Retinal pigment epithelial cell (primary cell): ENCODE measurements at places on chromosomes 7 and 10.

- no peak for DNase-seq
Observed at GRCh38 chr7:82839063-82839462, 323.6 kb downstream of the PCLO start.

GRCh38 chr7:117472335-117472734 is 7.5 kb upstream of the CFTR start:
- DNase-seq: no peak

GRCh38 chr10:13490503-13490902 is 38.3 kb downstream of the BEND7 start:
- no peak for DNase-seq

GRCh38 chr10:60446851-60447250 is 57.2 kb upstream of the ANK3 start:
- DNase-seq: no peak

GRCh38 chr7:32108651-32109050 is 38.4 kb upstream of the PDE1C start:
- no peak for DNase-seq

- DNase-seq: peak; percentile 19
Observed at GRCh38 chr10:109374215-109374614, 549.1 kb downstream of the XPNPEP1 start.

- DNase-seq: peak; percentile 70
Observed at GRCh38 chr10:68406111-68406814, 814 bp downstream of the RUFY2 start.

- DNase-seq: no peak
Observed at GRCh38 chr10:17847585-17848296, 38.6 kb downstream of the MRC1 start.

DNA sequence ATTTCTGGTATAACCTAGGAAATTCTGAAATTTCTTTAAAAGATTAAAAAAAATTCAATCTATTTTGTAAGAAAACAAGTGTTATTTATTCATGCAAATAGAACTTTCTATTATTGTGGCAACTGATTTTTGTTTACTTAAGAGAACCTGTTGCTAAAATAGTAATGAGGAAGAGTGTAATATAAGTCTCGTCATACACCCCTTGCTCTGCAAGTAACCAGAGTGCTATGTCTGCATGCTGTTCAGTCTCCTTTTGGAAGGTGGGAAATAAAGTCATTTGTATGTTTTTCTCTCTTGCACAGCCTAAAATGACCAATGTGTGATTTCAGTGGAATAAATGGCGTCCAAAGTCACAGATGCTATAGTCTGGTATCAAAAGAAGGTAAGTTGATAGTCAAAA is 41.3 kb downstream of the PHTF2 start:
- DNase-seq: no peak

DNA sequence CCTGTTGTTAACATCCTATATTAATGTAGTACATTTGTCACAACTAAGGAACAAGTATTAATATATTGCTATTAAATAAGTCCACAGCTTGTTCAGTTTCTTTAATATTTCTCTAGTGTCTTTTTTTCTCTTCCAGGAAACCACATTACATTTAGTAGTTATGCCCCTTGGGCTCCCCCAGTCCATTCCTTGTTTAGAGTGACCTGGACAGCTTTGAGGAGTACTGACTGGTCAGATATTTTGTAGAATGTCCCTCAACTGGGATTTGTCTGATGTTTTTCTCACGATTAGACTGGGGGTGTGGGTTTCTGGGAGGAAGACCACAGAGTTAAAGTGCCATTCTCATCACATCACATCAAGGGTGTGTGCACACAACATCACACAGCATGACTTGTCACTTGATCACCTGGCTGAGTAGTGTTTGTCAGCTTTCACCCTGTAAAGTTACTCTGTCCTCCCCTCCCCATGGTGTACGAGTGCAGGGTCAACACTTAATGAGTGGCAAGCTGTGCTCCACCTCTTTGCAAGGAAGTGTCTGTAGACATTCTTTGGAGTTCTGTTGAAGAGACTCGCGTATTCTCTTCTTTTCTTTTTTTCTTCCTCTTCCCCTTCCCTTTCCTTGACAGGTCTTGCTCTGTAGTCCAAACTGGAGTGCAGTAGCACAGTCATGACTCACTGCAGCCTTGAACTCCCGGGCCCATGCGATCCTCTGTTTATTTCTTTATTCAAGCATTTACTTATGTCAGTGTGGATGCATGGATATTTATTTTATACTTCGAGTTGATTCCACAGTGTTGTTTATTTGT is 10.2 kb downstream of the LMTK2 start:
- DNase-seq: no peak

GRCh38 chr7:105581066-105581811 is at the start of gene EFCAB10:
EFCAB10 (minus strand) TSS chr7:105581493; CDS start chr7:105581463, 30 bp downstream.
- DNase-seq: no peak

DNA sequence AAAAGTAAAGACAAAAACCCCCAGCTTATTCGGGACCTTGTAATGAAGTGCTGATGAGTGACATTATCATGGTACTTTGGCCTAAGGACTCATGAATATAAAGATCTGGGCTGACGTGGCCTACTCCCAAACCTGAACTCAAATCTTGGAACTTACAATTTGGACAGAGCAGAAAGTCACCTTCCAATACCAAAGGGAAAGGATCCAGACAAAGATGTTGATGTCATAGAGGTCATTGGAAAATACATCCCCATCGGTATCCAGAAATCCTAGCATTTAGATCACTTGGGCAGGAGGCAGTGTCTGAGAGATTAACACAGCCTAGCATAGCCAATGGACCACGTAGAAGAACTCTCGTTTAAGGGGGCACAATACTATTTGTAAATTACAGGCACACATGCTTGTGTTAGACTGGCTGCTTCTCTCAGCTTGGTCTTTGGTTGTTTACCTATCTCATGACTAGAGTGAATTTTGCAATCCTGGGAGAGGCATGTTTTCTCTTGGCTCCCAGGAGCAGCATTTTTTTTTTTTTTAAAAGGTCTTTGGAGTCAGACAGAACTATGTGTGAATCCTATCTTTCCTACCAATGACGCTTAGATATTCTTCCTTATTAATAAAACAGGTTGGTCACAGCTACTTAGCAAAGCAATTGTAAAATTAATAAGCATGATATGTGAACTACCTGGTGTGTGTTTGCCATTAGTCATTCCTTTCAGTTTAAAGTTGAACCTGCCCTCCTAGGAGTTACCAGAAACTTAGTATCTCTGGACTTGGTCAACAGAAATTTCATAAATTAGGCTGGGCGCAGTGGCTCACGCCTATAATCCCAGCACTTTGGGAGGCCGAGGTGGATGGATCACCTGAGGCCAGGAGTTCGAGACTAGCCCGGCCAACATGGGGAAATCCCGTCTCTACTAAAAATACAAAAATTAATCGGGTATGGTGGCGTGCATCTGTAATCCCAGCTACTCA is 27.8 kb upstream of the MRPS33 start:
- DNase-seq: no peak

DNA sequence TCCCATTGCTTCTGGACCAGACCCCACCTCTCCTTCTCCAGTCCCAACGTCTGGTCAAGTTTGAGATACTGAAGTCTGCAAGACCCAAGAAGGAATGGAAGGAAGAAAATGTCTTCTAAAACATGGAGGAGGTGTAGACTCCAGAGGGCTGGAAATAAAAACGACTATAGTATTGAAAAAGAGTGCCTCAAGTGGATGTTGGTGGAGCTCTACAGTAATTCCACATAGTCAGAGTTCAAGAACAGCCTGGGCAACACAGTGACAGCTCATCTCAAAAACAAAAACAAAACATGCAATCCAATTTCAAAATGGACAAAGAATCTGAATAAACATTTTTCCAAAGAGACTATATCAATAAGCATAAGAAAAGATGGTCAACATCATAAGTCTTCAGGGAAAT is 2.3 kb upstream of the PCGF6 start:
- no peak for DNase-seq

DNA sequence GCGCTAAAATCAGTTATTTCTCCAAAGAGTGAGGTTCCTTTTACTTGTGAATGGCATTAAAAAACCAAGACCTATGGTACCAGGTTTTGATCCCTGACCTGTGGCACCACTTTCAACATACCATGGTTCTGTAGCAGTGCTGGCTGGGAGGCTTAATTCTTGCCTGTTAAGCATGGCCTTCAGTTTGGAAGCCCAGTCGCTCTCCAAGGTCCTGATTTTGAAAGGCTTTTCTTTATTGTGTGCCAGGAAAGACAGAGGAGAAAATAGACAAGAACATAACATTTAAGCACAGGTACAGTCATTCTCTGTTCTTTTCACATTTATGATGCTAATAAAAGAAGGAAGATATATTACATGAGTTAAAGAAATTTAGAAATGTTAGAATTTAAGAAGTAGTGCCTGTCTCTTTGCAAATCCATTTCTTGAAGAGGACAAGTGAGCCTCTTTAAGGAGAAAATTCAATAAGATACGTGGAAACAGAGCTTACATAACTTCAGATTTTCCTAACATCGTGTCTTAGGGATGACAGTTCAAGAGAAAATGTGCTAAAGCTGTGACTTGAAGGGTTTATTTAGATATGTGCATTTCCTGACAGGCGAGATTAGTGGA is 357.6 kb downstream of the DPP6 start:
- DNase-seq: no peak

GRCh38 chr10:132359305-132360040 is 27.5 kb downstream of the LRRC27 start:
- DNase-seq: no peak

DNA sequence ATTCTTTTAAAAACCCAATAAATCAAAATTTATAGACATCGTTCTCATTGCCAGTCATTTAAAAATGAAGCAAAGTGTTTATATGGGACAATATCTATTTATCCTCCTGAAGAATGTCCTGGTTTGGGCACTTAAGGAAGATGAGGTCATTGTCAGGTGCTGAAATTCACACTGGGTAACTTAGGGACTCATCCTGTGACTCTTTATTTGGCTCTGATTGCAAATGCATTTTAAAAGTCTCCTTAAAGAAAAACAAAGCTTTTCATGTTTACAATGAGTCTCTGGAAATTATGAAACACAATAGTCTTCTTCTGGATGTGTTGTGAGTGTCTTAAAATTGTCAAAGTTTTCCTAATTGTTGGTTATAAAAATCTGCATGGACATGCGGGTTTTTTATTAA is 69.5 kb upstream of the GPR158 start:
- DNase-seq: no peak

GRCh38 chr7:50761713-50762112 is 21.0 kb downstream of the GRB10 start:
- DNase-seq: no peak

- no peak for DNase-seq
Observed at GRCh38 chr10:114810926-114811325, 10.7 kb upstream of the FHIP2A start.

DNA sequence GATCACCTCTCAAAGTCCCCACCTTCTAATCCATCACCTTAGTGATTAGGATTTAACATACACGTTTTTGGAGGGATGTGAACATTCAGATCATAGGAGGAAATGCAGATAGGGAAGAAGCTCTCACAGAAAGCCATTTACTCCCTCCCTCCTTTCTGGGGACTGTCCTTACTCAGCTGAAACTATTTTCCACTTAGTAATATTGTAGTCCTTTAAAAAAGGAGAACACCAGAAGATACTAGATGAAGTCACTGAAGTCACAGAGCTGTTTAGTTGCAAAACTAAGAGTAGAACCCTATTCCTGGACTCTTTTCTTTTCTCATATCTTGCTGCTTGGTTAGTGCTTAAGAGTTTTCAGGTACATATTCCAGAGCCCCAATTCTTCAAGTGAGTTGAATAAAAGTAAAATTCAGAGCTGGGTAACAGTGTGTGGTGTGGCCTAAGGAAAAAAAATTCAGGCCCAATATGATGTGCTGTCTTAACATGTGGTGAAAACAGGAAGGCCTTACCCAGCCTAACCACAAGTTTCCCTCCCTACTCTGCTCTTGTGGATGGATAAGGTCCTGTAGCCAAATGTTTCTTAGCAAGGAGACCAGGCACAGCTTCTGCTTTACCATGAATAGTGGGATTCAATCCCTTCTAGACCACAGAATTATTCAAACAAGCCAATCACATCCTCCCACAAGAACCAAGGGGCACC is 135.7 kb downstream of the INHBA start:
- no peak for DNase-seq

DNA sequence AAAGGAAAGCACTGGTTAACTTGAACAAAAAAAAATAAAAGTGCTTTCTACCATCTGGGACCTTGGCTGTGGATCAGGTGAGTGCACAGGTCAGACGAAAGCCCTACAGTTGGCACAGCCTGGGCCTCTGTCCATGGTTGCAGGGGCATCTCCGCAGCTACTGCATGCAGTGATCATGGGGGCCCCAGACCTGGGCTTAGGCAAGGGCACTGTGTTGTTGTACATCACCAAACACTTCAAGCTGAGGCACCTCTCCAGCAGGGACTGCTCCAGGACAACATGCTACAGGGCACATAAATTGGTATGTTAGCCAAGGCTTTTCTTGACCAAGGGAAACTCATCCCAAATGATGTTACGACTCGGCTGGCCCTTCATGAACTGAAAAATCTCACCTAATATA is 23.5 kb downstream of the KLHL7 start:
- no peak for DNase-seq

DNA sequence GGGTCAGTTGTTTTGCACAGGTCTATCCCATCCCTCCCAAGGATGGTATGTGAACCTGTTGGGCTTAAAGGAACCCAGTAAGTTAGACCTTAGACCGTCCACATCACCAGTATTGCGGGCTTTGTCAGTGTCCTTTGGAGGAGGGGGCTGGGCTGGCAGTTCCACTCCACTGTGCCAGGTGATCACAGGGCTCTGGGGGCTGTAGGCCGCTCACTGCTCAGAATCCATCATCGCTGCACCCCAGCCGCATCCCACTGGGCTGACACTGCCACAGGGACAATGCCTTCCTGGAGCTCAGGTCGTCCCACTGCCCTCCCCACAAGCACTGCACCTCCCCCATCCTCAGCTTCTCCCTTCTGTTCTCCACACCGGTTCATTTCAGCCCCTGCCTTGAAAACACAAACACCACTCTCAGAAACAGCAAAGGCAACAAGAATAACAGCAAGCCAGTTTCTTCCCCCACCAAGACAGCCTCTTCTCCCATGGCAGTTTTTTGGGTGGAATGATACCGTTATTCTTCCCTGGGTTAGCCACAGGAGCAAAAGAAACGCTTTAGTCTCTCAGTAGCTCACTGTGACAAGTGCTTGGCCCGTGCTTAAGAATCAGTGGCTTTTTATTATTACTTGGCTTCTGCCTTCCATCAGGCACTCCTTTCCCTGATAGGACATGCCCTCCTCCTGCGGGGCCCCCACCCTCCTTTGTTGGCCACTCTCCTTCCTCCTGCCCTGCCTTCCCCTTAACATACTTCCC is 111.2 kb downstream of the GRK5 start:
- DNase-seq: no peak

DNA sequence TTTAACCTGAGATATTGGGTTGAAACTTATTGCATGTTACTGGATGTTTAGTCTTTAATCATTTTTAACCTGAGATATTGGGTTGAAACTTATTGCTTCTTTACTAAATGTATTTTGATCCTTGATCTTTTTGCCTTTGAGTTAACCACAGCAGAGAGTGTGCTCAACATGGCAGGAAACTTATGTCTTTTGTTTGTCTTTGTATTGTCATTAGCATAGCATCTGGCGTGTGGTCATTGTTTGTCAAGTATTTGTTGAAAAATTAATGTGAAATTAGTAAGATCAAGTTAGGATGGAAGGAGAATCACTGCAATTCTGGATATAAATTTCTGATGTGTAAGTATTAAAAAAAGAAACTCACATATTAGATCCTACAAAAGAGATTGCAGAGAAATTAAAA is 8.2 kb downstream of the MRC1 start:
- no peak for DNase-seq
